ENCODE measurements at places on chromosomes 13 and 19.
A peak's percentile ranks its signal among the peaks of the same experiment; 100 is the strongest.

- no peak for DNase-seq
Observed at GRCh38 chr19:2381148-2381820, 21.2 kb downstream of the TMPRSS9 start.

DNA sequence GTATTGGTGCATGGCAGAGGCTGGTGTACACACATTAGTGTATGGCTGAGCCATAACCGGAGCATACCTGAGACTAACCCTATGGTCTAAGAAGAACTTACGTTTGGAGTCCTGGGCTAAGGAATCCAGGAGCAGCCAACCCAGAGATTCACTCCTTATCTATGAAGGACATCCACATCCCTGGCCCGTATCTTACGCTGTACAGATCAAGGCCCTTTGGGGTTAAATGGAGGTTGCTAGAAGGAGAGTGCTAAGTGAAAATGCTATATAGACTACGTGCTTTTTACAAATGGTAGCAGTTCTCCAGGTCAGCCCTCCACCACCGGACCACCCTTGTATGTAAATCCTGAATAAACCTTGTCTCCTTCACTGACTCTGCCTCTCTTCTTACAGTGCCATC lies 1.9 kb upstream of the SUGT1 start:
- no peak for DNase-seq

DNA sequence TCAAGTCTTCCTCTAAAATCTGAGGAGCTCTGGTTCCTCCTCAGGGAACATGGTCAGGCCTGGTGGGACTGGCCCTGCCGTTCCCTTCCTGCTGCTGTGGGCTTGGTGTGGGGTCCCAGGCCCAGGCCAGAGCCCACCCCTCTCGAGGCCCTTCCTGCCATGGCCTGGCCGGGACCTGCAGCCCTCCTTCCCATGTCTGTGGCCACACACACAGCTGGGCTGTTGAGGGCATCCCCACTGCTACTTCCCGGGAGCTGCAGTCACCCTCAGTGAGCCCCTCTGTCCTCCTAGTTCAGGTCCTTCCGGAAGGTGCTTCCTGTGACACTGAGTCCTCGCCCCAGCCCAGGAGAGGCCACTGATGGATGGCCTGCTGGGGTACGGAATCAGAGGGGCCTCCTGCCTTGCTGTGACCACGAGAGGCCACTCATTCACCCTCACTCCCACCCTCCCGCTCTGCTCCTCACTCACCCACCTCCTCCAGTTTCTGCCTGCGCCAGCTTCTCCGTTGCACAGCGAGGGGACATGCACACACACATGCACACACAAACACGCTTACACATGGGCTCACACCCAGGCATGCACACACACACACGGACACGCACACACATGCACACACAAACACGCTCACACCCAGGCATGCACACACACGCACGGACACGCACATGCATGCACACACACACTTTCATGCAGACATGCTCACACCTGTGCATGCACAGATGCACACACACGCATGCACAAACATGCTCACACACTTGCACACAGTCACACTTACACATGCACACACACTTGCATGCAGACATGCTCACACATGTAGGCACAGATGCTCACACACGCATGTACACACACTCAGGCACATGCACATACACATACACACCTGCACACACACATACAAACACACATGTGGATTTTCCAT lies 7.3 kb upstream of the MCF2L start:
- DNase-seq: no peak

DNA sequence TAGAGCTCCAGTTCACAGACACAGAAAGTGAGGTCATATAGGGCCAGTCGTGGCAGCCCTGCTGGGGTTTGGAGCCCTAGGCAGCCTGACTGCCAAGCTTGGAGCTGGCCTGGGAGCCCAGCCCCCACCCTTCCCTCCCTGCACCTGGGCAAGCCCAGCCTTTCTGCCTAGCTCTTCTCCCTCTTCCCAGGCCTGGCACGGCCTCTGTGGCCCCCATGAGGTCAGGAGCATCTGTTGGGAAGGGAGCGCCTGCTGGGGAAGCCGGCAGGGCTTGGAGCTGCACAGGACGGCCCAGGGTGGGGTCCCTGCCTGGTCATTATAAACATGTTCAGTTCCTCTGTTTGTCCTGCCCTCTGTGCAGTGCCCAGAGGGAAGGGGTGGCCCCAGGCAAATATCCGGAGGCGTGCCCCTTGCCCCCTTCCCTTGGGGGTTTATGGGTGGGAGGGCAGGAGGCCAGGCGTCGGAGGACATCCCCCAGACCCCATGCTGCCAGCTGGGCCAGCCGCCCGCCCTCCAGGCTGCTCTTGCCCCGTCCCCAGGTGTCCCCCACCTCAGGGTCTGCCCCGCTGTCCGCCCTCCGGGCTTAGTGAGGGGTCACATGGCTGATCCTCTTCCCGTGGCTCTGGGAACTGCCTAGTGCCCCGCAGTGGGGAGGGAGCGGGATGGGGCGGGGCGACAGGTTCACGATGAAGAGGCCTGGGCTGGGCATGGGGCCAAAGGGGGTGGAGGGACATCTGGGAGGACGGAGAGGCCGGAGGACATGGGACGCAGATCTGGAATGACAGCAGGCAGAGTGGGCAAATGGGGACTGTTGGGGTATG lies 30.0 kb upstream of the NCCRP1 start:
- DNase-seq: no peak

GRCh38 chr13:50612717-50613116 lies 230.8 kb downstream of the DLEU7 start:
- no peak for DNase-seq

GRCh38 chr13:65679240-65679639 lies 1550.9 kb downstream of the PCDH9 start:
- no peak for DNase-seq

DNA sequence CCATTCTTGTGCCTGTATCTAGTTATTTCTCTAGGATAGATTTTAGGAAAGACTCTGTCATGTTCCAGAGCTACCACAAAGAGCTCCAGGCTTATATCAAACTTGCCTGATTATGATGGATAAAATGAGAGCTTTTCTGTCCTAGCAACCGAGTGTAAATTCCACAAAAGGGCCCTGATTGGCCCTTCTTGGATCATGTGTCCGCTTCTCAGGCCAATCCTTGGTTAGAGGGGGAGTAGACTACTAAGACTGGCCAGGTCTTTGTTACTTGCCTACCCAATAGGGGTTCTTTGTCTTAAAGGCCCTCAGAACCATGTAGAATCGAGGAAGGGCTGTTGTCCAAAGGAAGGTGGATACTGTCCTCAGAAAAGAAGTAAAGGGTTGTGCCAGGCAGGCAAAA lies 2.4 kb downstream of the DHX34 start:
- no peak for DNase-seq

DNA sequence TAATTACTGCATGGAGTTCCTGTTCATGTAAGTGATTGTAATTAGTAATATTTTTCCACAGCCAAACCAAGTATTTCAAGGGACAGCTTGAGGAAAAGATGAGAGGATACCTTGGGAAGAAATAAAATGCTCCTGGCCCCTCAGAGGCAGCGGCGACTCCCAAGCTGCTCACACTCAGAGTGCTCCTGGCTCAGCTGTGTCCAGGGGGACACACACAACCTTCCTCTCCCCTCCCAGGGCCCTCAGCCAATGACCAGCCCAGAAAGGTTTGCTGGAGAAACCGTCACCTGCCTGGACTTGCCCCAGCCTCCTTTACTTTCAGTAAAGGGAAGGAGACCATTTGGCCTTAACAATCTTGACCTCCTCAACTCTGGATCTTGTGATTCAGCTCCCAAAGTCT lies 51.1 kb downstream of the CRYL1 start:
- DNase-seq: no peak

- no peak for DNase-seq
Observed at GRCh38 chr19:37593996-37594303, 642 bp downstream of the ZNF571 start.

DNA sequence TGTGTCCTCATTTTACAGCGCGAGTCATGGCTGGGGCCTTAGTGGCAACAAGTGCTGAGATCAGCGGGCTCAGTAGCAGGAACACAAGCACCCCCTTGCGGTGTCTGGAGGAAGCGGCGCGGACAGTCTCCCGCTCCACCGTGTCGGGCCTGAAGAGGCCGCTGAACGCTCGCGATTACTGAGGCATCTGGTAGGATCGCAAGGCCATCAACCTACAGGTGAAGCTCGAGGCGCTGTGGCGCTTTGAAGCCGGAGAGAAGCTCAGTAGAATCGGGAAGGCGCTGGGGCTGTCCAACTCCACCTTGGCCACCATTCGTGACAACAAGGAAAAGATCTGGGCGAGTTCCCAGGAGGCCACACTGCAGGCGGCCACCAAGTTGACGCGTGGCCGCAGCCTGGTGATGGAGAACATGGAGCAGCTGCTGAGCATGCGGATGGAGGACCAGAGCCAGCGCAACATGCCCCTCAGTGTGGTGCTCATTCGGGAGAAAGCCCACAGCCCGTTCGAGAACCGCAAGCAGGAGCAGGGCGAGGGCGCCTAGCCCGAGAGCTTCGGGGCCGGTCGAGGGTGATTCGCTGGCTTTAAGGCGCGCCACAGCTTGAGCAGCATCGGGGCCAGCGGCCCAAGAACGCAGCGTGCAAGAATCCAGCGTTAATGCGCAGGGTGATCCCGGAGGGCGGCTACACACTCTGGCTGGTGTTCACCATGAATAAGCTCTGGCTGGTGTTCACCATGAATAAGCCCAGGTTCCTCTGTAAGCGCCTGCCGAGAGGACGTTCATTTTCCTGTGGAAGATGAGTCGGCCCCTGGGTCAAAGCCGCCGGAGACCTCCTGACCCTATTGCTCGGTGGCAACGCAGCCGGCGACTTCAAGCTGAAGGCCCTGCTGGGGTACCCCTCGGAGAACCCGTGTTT lies 8.3 kb upstream of the MZF1 start:
- DNase-seq: peak; percentile 91

- no peak for DNase-seq
Observed at GRCh38 chr19:13024951-13025697, 29.8 kb downstream of the NFIX start.

DNA sequence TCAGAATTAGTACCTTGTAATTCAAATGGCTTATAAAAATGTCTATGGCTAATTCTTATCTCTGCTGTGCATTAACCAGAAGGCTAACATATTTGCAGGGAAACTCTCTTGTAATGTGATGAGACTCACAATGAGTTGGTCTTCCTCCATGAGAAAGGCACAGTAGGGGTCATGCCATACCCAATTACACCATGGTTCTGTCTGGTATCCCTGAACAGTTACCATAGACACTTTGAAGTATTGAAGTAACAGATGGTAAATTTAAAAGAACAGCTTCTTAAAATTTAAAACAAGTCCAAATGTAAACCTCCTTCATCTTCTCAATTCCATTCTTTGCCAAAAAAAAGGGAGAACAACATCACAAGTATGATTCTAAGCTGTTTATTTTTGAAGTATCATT lies 22.6 kb upstream of the SLAIN1 start:
- no peak for DNase-seq

DNA sequence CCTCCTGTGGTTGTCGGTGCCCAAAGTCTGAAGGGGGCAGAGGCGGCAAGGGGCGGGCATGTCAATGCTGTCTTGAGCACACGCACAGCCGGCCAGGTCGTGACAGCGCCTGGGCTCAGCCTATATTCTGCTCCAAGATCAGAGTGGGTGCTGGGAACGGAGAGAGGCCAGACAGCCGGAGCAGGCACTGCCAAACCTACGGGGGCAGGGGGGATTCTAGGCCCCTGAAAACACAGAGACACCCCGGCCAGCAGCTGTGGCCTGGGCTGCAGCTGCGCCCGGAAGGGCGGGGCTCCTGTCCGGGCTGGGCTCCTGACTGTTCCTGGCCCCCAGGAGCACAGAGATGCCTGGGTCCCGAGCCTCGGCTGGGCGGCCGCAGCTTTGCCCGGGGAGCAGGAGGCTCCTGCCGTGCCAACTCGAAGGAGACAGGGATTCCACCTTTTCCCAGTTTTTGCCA lies 2662.9 kb upstream of the PCDH20 start:
- DNase-seq: no peak

- DNase-seq: no peak
Observed at GRCh38 chr19:5891938-5892771, 11.4 kb downstream of the NDUFA11 start.

- no peak for DNase-seq
Observed at GRCh38 chr13:110698689-110699088, 7.2 kb downstream of the CARS2 start.

- peak; percentile 66 for DNase-seq
Observed at GRCh38 chr19:12757544-12758274, 6.1 kb downstream of the BEST2 start.

DNA sequence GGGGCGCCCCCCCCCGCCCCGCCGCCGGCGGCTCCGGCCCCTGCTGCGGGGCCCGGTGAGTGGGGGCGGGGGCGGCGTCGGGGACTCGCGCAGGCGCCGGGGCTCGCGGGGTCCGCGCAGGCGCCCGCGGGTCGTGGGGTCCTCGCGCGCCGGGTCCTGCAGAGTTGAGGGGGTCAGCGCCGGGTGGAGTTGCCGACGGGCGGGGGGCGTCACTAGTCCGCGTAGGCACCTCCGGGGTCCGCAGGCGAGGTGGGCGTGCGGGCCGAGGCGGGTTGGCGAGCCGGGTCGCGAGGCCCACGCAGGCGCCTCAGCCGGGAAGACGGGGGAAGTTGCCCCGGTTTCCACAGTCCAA lies 365 bp downstream of the PPP6R1 start:
- no peak for DNase-seq

- peak; percentile 32 for DNase-seq
Observed at GRCh38 chr13:79194272-79194671, 211.8 kb downstream of the RBM26 start.

DNA sequence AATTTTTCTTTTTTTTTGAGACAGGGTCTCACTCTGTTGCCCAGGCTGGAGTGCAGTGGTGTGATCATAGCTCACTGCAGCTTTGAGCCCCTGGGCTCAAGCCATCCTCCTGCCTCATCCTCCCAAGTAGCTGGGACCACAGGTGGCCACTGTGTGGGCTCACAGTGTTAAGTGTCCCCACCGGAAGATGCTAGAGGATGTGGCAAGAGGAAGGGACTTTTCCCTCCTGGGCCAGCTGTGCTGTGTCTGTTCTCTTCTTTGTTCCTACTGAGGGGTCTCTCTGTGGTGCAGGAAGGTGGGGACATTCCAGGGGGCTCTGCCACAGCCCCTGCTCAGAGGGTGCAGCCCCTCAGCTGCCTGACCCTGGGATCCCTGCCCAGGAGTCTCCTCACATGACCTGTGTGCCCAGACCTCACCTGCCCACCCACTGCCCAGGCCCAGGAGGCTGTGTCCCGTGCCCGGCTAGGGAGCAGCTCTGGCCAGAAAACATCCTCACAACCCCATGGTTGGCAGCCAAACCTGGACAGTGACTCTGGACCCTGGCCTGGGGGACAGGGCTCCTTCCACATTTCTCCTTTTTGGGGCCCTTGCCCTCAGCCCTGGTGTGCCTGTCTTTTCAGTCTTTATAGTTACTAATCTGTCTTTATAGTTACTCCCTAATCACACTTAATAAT lies 14.4 kb upstream of the ANKRD10 start:
- DNase-seq: no peak

DNA sequence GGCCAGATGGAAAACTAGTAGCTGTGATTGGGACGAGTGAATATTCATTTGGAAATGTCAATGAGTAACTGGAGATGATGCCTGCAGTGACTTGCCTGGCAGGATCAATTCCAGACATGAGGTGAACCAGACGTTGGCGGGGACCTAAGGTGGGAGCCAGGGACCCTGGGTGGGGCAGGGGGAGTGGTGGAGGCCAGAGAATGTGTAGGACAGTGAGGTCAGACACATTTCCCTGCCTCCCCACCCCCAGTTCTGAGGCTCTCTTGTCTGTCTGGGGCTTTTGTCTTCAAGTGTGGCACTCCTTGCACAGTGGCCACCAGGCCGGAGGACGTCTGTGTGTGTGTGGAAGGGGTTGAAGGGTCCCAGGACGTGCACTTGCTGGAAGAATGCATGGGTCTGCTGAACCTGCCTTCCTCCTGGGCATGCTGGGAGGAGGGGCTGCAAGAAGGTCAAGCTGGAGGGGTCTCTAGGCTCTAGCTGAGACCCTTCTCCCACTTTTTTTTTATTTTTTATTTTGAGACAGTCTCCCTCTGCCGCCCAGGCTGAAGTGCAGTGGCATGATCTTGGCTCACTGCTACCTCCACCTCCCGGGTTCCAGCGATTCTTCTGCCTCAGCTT lies 51.6 kb downstream of the CHST8 start:
- DNase-seq: no peak

Measured in effector memory CD8-positive, alpha-beta T cell (primary cell).